ENCODE measurements at places on chromosomes 11 and 22. TPM values are rescaled to one million over a fixed set of nuclear protein-coding genes. Genes with fewer than 3 reads are reported as not detected.

KDM4E gene
- polyA plus RNA-seq = not detected

LZTR1 gene
- 22.3 TPM for polyA plus RNA-seq

MAP6 gene
- polyA plus RNA-seq = 1.1 TPM

OR8B12 gene
- not detected for polyA plus RNA-seq

PGA4 gene
- polyA plus RNA-seq = not detected

POU2AF3 gene
- polyA plus RNA-seq = 0.63 TPM
